ENCODE measurements at places on chromosomes 7 and 10. TPM values are rescaled to one million over a fixed set of nuclear protein-coding genes. Genes with fewer than 3 reads are reported as not detected.

Gene PDGFA
- 167 TPM for total RNA-seq

Gene TACR2
- total RNA-seq, result 0.37 TPM

Gene CPA4
- 107 TPM for total RNA-seq

Gene ASAH2
- total RNA-seq, result 2.2 TPM

Gene HDAC9
- 34.0 TPM for total RNA-seq

Gene TSPAN33
- 1.9 TPM for total RNA-seq

Gene ABCB1
- 1.8 TPM for total RNA-seq

Gene SYT15
- under 0.01 TPM for total RNA-seq

Gene TSC22D4
- 35.2 TPM for total RNA-seq

Gene DGKI
- total RNA-seq, result 1.5 TPM

Gene TBXAS1
- total RNA-seq, result 3.1 TPM

Gene ADAM22
- 0.67 TPM for total RNA-seq

Gene PCDH15
- total RNA-seq, result not detected

Gene KCNMA1
- total RNA-seq, result 46.4 TPM

Gene VGF
- not detected for total RNA-seq

Gene OLAH
- 0.67 TPM for total RNA-seq

Gene PAX4
- not detected for total RNA-seq
